ENCODE measurements at places on chromosomes 11 and 22.

DNA sequence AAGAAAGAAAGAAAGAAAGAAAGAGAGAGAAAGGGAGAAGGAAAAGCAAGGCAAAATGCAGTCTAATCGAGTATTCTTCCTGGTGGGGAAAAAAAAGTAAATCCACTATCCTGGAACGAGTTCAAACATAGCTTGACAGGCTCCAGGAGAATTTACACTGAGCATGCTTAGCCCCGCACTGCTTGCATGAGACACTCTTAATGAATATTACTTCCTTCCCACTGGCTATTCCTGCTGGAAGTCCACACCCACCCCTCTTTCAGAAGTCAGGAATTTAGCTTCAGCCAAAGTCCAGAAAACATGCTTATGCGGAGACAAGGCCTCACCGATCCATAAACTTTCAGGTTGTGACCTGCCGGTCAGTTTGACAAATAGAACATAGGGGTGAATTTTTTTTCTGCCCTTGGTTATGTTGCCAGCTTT lies 251.8 kb upstream of the BLID start:
- no peak for DNase-seq

DNA sequence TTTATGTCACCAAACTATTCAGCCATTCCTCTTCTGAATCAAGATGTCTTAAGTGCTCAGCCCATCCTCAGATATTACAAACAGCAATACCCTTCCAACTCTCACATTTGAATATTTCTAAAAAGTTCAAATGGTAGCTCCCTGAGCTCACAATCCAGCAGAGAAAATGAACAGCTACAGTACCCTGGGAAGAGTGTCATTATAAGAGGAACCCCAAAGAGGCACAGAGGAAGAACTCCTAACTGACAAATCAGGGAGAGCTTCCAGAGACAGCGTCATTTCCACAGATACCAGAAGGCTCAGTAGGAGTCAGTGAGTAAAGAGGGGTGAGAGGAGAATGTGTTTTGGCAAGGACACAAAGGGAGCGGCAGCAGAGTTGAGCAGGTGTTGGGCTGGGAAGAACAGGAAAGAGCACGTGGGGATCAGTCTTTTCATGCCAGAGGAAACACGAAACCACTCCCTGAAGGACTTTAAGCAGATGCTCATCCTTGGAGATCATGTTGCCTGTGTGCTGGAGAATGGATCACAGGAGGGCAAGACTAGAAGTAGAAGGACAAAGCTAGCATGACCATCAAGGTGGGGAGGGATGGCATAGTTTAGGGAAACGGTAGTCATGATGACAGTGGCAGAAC lies 4.3 kb downstream of the CLTCL1 start:
- no peak for DNase-seq

- no peak for DNase-seq
Measured at GRCh38 chr22:37470087-37470445, 16.1 kb downstream of the MFNG start.

DNA sequence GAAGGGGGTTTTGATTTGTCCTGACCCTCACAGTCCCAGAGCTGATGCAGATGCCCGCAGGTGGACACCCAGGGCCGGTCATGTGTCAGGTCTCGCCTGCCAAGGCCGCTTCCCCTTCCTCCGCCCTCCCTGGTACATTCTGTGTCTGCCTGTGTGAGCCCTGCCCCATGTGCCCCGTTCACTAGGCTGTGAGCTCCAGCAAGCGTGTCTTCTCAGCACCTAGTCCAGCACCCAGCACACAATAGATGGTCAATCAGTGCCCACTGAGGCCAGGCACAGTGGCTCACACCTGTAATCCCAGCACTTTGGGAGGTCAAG lies 29.9 kb upstream of the PPARA start:
- DNase-seq: no peak

GRCh38 chr22:49674479-49675050 lies 153.1 kb downstream of the BRD1 start:
- DNase-seq: no peak

GRCh38 chr11:103619480-103619879 lies 417.0 kb upstream of the DDI1 start:
- no peak for DNase-seq

DNA sequence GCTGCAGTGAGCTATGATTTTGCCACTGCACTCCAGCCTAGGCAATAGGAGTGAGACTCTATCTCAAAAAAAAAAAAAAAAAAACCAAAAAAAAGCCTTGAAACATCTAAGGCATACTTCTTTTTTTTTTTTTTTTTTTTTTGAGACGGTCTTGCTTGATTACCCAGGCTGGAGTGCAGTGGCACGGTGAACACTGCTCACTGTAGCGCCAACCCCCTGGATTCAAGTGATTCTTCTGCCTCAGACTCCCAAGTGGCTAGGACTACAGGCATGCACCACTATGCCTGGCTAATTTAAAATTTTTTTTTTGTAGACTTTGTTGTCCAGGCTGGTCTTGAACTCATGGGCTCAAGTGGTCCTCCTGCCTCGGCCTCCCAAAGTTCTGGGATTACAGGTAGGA lies 19.5 kb downstream of the ARFGAP3 start:
- no peak for DNase-seq

- DNase-seq: no peak
Measured at GRCh38 chr11:134731213-134731961, 319.3 kb upstream of the B3GAT1 start.

DNA sequence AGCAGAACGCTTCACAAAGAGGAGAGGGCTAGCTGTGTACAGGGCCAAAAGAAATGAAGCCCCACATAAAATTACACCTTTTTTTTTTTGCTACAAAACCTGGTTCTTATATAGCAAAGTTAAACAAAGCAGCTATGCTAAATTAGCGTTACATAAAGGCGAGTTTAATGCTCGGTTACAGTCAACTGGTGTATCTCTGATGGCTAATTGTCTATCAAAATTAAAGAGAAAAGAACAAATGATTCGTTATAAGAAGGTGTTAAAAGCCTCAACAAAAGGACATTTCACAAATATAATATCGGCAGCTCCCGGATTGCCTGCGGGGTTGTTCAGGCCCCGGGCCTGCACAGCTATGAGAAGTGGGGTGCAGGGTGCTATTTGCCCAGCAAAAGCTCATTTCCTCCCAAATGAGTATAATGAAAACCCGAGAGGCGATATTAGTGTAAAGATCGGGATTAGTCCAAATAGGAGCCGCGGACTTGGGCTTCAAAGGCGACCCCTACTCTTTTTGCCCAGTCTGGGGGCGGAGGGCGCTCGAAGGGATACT lies 13.3 kb upstream of the PAX6 start:
- DNase-seq: no peak

- DNase-seq: no peak
Measured at GRCh38 chr22:39318507-39319283, 728 bp downstream of the RPL3 start.

- DNase-seq: no peak
Measured at GRCh38 chr11:63680834-63681320, 423 bp upstream of the RTN3 start.

DNA sequence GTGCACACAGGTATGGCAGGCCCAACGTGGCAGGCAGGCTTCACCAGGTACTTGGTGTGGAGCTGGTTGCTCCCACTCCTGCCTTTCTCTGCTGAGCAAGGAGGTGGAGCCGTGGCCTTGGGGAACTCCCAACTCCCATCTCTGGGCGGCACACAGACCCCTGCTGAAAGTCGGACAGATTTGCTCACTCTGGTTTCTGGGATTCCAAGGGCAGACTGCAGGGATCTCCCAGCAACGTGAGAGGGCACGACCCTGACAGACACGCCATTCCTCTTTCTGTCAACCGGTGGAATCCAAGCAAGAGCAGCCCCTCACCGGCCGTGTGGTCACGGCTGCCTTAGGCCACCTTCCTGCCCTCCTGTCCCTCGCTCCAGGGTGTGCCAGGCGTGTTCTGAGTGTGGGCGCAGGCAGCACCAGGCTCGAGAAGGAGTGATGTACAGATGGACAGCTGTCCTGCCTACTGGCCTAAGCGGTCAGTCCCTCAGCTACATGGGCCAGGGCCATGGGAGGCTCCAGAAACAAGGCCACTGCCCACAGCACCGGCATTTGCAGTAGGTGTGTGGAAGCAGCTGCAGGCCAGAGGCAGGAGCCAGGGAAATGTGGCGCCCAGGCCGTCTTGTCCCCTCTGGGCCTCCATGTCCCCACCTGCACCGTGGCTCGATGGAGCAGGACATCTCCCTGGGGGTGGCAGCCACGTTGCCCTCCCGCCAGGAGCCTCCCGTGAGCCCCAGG lies 13.7 kb upstream of the PPARA start:
- no peak for DNase-seq

DNA sequence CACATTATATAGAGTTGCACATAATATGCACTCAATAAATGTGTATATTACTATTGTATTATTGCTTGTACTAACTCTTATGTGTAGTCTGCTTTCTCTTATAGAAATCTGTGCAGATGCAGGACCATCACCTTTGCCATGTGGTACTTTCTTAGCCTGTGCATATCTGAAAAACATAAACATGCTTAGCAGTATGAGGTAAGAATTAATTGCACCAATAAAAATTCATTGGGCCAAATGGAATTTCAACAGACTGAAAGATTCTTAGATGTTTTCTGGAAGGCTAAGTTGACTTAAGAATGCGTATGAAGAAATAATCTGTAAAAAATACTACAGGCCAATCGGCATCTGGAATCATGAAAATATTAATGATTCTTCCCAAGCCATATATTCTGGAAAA lies 55.3 kb downstream of the TRPC6 start:
- no peak for DNase-seq

DNA sequence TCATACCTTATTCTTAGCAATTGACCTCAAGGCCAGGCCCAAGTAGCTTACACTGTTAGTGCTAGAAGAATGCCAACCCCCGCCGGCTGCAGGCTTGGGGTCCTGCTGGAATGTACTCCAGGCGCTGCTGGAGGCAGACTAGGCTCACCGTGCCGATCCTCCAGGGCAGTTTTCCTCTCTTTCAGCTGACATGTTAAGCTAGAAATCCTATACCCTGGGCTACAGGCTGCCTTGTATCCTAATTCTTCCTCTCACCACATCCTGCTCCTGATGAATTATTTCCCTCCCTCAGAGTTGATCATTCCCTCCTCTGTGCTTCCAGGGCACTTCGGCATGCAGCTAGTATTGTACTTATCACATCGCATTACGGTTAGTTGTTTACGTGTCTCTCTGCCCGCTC lies 3.4 kb downstream of the SPTBN2 start:
- no peak for DNase-seq

DNA sequence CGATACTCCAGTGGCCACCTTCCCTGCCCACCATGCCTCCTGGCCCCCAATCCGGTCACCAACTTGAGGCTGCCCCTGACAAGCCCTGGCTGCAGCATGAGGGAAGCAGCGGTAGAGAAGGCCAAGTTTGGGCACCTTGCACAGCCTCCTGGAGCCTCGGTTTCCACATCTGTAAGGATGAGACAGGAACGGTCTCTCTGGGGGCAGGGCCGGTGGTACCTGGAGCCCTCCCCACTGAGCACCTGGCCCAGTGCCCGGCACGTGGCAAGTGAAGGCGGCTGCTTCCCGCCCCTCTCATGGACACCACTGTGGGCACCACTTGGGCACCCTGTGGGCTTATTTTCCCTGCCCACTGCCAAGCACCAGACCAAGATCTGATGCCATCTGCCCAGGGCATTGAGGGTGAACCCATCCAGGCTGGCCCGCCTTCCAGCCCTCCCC lies 77.8 kb downstream of the CDKN1C start:
- DNase-seq: no peak

DNA sequence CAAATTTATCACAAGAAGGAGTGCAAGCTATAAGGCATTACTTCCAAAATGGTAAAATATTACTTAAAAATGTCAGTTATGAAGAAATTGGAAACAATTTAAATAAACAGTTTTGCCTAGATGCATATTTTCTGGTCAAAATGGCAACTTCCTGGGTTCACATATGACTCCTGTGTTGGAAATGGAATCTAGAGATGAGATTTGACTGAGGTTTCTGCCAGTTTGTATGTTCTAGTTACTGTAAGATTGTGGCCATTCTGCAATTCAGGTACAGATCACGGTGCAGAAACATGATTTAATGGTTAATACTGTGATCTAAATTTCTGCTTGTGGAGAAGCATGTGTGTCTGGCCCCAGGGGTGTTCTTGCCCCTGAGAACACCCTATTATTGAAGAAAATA lies 3.4 kb upstream of the OR4C6 start:
- DNase-seq: no peak

DNA sequence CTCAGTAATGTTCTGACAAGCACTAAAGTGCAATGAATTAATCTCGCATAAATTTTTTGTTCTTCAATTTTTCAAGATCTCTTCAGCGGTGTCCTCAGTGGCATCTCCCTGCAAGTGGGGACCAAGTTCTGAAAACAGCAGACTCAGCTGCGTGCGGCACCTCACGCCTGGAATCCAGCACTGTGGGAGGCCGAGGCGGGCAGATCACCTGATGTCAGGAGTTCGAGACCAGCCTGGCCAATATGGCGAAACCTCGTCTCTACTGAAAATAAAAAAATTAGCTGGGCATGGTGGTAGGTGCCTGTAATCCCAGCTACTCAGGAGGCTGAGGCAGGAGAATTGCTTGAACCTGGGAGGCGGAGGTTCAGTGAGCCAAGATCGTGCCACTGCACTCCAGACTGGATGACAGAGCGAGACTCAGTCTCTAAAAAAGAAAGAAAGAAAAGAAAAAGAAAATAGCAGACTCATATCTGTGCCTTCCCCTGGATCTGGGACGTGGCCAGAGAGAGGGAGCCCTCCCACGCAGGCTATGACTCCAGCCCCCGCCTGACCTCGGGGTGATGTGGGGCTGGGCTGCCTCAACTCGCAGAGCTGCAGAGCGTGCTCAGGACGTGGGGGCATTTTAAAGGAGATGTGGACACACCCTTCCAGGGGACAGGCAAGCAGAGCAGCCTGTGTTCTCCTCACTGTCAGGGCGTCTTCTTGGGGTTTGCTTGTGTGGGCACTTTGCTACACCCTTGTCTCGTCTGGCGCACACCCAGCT lies 346.6 kb downstream of the BRD1 start:
- DNase-seq: no peak

DNA sequence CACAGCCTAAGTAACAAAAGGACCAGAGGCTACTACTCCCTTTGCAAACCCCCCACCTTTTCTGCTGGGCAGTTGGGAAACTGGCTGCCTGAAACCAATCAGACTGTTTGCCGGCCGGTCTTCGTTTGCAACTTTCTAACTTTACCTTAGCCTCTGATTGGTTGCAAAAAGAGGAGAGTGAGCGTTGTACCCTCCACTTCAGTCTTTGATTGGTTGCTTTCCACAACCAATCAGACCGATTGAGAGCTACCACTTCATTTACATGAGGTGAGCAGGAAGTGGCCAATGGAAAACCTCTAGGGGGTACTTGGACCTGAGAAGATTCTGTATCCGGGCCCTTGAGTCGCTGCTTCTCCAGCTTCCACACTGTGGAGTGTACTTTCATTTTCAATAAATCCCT lies 18.8 kb upstream of the CLNS1A start:
- no peak for DNase-seq

DNA sequence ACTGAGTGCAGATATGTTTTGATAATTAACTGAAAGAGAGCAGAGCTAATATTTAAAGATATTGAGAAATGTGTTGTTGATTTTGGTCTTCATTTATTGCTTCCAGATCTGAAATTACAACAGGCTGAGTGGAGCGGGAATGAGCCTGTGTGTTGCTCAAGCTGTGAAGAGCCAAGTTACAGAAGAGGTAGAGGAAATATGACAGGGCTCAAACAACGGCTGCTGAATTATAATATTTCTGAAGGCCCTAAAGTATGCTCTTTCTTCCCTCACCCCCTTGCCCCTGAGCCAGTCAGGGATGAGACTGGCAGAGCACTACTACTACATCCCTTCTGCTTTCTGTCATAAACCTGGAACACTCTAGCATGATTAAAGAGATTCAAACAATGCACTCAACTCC lies 115.6 kb downstream of the FANCF start:
- DNase-seq: no peak

All from activated gamma-delta T cell treated with anti-CD3 and anti-CD28 coated beads, Interleukin-2, amount 50 U/mL, for 16 hours (primary cell).